T-helper 17 cell (primary cell): ENCODE measurements at places on chromosomes 3 and 15.

DNA sequence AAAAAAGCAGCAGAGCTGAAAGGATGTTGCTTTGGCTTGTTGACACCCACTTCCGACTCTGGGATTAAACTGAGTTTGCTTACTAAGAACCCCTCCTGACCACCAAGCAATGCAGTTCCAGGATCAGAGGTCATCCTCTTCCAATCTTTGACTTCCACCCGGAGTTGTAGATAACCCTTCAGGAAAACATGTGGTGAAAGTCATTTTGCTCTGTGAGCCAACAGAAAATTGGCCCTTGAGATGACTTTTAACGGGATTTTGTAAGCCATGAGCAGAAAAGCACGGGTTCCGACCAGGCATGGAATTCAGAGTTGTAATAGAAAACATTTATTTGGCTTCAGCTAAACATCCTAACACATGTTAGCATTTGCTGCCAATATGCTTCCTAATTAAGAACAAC lies 171.6 kb upstream of the NR2F2 start:
- no peak overlapping the region for H3K4me3 ChIP-seq
- H3K4me1 ChIP-seq = no peaks in the 10 kb centered on the region
- no peaks in the 10 kb centered on the region for H3K36me3 ChIP-seq

DNA sequence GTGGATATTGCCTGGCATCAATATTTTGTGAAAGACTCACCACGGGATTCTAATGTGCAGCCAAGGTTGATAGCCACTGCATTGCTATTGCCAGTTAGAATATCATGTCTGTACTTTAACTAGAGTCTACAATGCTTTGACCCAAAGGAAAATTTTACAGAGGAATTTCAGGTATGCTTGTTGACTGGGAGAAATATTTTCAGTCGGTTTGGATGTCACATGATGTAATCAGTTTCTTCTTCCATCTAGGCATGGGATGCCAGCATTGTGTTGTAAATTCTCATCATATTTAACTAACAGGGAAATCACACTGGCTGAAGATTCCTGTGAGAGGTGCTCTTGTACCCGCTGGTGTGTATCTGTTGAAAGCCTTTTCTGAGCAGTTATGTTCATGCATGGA lies 508.9 kb upstream of the ADAMTS9 start:
- no peak overlapping the region for H3K27ac ChIP-seq
- no peak for DNase-seq
- H3K27me3 ChIP-seq = no peaks in the 10 kb centered on the region
- H3K36me3 ChIP-seq = no peaks in the 10 kb centered on the region
- no peaks in the 10 kb centered on the region for H3K4me1 ChIP-seq

- DNase-seq = no peak
- no peaks in the 10 kb centered on the region for H3K36me3 ChIP-seq
- H3K27ac ChIP-seq = no peak overlapping the region
- H3K4me3 ChIP-seq = no peak overlapping the region
- peaks cover 13% of the 10 kb centered on the region for H3K27me3 ChIP-seq
These were observed 151.1 kb downstream of the PGPEP1L start for GRCh38 chr15:98856532-98856907.

- no peaks in the 10 kb centered on the region for H3K27me3 ChIP-seq
- H3K27ac ChIP-seq = no peak overlapping the region
- H3K36me3 ChIP-seq = no peaks in the 10 kb centered on the region
- H3K4me1 ChIP-seq = no peaks in the 10 kb centered on the region
- DNase-seq = no peak
- no peak overlapping the region for H3K4me3 ChIP-seq
These were observed 355.3 kb upstream of the NR2F2 start for GRCh38 chr15:95975212-95975611.

DNA sequence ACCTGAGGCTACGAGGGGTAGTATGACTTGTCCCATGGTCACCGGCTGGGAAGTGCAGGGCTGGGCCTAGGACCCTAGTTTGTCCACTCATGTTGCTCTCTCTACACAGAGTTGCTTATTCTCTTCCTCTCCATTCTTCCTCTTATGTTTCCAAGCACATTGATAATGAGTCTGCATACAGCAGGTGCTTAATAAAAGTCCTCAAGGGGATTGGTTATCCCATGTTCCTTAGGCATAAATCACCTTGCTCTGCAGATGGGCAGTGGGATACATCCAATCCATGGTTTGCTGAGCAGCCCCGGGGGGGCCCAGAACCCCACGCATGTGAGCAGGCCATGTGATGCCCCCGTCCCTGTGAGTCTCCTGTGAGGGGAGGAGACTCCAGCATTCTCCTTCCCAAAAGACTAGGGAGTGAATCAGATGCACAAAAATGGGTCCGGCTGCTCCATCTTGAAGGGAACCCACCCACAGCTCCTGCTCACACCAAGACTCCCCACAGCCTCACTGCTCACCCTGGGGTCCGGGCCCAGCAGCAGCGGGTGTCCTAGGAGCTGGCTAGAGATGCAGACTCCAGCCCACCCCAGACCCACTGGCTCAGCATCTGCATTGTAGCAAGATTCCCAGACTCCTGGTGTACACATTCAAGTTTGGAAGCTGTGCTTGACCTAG lies 139.9 kb downstream of the NUP210 start:
- DNase-seq = no peak
- H3K4me3 ChIP-seq = no peak overlapping the region
- peaks cover 58% of the 10 kb centered on the region for H3K27me3 ChIP-seq
- peaks cover 2% of the 10 kb centered on the region for H3K36me3 ChIP-seq
- H3K4me1 ChIP-seq = peaks cover 7% of the 10 kb centered on the region
- H3K27ac ChIP-seq = no peak overlapping the region

- H3K4me1 ChIP-seq = peaks cover 7% of the 10 kb centered on the region
- H3K27me3 ChIP-seq = peaks cover 9% of the 10 kb centered on the region
- H3K27ac ChIP-seq = no peak overlapping the region
These were observed 117.5 kb downstream of the PGPEP1L start for GRCh38 chr15:98889930-98890695.

DNA sequence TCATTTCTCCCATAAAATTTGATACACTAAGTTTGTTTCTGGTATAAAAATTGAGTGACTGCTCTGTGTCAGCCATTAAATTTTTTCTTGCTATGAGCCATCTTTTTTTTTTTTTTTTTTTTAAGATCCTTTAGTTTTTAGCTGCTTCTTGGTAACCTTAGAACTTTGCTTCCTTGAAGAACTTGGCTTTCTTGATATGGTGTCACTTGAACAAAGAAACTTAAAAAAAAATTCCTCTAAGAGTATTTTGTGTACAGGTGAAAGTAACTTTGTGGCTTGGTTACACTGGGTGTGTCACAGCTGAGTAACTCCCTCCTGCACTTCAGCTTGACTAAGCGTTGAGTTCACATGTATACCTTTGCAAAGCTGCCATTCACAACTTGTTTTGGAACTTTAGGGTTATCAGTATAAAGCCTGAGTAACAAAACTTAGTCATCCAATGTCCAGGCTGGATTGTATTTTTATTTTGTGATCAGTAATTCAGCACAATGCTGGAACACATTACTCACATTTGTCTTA lies 6.5 kb downstream of the CHD2 start:
- H3K4me3 ChIP-seq = peak overlapping the region; percentile 97
- no peak for DNase-seq
- H3K27me3 ChIP-seq = no peaks in the 10 kb centered on the region
- peaks cover 18% of the 10 kb centered on the region for H3K36me3 ChIP-seq
- peak overlapping the region; percentile 100 for H3K27ac ChIP-seq

DNA sequence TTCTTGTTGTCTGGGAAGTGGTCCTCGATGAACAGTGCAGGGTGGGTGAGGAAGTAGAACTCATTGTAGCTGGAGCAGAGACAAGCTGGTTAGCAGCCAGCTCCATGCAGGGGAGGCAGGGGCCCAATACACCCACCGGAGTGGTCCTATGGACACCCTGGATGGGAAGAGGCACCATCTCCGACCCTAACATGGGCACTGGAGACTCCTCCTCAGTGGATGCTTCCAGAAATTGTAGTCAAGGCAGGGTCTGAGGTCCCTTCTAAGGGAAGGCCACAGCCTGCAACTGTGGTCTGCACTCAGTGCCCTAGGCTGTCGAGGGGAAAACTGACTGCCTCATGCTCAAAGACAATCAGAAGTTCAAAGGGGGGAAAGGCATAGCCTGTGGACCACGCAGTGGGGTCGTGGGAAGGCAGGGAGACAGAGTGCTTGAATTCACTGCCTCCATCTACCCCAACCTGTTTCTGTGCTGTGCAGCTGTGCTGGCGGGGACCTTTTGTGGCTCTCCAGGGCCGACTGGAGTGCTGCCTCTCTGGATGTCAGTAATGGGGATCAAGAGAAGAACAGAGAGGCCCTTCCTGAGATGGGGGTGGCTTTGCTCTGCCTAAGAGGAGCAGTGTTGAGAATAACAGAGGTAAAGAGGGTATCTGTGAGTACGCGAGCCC lies 41.9 kb downstream of the KY start:
- peaks cover 6% of the 10 kb centered on the region for H3K4me1 ChIP-seq
- DNase-seq = no peak
- peaks cover 63% of the 10 kb centered on the region for H3K27me3 ChIP-seq
- no peak overlapping the region for H3K4me3 ChIP-seq
- peaks cover 2% of the 10 kb centered on the region for H3K36me3 ChIP-seq
